Cerebellum (tissue), 4 donors: ENCODE measurements at places on chromosomes 12 and 14. TPM values are rescaled to one million over a fixed set of nuclear protein-coding genes. Genes with fewer than 3 reads are reported as not detected.
A peak's percentile ranks its signal among the peaks of the same experiment; 100 is the strongest.

DNA sequence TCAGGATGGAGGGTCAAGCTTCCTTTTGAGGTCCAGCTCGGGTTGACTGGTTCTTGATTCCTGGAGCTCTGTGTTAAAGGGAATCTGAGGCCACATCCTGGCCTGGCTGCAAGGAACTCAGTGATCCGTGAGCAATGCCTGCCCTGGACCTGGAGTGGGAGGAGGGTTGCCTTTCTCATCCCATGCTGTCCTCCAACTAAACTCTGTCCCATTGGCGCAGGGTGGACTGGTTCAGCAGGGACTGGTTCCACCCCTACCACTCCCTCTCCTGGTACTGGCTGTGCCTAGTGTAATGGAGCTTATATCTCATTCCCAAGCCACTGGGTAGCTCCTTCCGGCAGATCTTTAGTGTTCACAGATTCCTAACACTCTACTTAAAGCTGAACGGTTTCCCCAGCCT is 3.9 kb upstream of the CMKLR1 start:
- no peak for DNase-seq

DNA sequence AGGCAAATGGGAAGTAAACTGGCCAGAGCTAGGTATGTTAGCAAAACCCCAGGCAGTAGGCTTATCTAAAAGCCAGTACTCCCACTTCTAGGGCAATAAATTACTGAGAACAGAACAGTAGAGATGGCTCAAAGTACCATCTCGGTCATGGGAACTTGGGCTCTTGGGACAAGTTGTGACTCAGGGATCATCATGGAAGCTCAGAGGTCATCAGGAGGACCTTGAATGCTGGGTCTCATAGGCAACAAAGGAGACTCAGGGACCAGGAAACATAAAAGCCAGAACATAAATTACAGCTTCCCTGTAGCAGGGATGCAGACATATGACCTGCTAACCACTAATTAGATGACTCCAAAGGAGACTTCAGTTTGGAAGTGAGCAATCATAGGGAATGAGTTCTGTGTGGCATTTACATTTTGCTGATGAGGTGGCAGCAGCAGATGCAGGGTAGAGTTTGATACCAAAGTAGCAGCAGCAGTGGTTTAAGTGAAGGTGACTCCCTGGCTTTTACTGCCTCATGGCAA is 97.6 kb upstream of the SCAF11 start:
- no peak for DNase-seq

DNA sequence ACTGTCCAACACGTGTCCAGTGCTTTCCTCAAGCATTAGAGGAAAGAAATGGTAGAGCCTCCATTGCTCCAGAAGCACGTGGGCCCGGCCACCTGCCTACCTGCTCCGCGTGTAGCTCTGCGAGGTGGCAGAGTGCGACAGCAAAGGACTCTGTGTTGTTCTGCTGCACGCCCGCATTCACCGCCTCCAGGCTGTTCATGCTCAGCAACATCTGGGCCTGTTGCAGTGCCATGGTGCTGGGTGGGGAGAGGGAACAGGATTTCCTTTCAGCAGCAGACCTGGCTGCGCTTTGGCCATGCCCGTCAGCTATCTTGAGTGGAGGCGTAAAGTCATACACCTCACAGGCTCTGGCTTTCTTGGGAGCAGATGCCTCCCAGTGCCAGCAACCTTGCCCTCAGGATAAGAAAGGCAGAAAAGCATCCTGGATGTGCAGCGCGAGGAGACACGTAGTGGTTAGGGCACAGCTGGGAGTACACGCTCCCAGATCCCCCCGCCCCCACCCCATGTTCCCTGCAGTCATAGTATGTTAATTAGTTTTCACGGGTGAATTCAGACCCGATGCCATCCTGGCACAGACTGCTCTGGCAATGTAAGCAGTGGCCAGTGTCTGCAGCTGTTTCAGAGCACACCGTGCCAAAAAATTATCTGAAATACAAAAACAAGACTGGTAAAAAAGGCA is 25.1 kb downstream of the ANAPC5 start:
- DNase-seq, result no peak

DNA sequence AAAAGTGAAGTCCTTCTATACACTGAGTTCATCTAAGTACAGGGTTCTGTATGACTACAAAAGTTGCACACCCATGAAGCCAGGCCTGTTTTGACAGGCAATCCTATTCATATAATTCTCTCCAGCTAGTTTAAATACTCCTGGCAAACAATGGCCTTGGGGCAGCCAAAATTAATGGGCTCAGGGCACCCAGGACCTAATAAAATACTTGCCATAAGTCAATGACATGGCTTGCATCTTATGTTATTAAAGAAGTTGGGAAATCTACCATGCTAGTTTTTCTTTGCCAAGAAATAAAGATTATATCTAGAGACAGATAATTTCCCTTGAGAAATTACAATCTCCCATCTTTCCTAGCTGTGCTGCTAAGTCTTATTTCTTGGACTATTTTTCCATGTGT is 11.1 kb upstream of the TMTC1 start:
- no peak for DNase-seq

GRCh38 chr12:110686294-110686903 is 2.5 kb downstream of the HVCN1 start:
- no peak for DNase-seq

GRCh38 chr12:68334132-68334531 is 2.0 kb upstream of the MDM1 start:
- no peak for DNase-seq

DNA sequence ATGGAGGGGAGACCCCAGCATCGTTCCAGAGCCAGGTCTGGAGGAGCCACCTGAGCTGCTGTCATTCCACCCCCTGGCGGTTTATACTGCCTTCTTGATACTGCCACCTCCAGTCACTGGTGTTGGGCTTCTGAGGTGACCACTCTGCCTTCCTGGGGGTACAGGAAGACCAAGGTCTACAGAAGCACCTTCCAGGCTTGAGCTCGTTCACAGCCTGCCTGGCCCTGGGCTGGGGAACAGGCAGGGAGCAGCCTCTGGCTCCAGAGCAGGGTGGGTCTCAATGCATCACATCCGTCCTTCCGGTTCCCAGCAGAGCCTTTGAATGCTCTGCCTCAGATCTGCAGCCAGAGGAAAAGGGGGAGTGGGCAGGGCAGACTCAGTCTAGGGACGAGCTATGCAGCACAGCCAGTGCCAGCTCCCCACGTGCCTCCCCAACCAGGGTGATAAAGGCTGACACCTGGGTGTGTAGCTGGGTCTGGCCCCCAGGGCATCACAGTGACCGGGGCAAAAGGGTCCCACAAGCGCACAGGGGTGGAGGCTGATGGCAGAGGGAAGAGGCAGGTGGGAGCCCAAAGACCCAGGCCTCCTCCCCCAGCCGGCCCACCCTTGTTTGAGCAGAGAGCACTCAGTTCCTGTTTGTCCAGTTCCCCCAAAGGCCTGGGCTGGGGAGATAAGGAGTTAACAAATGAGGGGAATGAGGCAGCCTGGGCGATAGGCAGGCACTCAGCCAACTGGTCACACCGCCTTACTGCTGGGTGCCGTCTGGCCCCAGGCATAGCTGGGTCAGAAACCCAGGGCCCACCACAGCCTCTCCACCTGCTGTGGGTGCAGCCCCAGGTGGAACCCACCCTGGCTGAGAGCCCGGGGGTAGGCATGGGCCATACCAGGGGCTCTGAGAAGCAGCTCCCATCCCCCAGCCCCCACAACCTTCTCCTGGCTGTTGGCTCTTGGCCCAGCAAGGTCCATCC is 17.1 kb downstream of the DEGS2 start:
- peak; percentile 78 for DNase-seq

GRCh38 chr12:53476769-53477209 is 22.5 kb downstream of the MAP3K12 start:
- DNase-seq, result no peak

- DNase-seq, result no peak
Measured at GRCh38 chr12:45468751-45469615, 253.1 kb downstream of the ANO6 start.

- no peak for DNase-seq
Measured at GRCh38 chr12:122850695-122851350, 15.6 kb downstream of the HIP1R start.

Gene ZNF84
- 120 TPM for total RNA-seq

Gene RGS6
- 15.0 TPM for total RNA-seq

Gene SOX5
- 47.7 TPM for total RNA-seq

Gene COL2A1
- 11.7 TPM for total RNA-seq

Gene SYT1
- 128 TPM for total RNA-seq

Gene AJUBA
- 7.4 TPM for total RNA-seq
